ENCODE measurements at places on chromosomes 1 and 21.

GRCh38 chr1:77413541-77414335, 131.9 kb downstream of the AK5 start:
- DNase-seq: no peak

DNA sequence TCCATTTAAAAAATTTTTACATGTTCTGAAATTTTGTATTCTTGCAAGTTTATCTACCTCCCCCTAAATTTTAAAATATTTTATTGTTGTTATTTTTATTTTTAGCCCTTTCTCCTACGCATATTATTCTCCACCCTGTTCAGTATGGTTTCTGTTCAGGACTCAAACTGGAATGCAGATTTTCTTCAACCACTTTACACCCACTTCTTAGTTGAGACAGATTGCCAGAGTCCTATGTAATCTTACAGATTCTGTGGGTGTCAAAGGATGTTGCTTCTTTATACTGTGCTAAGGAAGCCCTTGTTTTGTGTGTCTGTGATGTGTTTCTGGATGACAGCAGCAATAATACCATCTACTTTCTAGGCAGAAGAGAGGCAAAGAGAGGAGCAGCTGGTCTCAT, 20.7 kb upstream of the PPP1R8 start:
- DNase-seq: no peak

DNA sequence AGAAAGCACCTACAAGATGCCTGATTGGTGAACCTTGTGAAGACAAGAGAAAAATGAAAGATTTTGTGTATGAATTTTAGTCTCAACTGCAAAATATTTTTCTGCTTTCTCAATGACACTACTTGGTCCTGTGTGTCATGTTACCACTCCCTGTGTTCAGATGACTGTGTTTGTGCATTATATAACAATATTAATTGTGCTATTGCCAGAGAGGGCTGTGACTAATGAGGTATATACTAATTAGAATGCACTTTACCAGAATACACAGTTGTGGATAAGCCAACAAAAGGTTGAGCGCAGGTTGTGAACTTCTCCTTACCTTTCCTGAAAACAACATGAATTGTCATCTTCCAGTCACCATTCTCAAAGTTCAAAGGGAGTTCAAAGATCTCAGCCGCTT, 17.3 kb upstream of the FMO2 start:
- DNase-seq: no peak

DNA sequence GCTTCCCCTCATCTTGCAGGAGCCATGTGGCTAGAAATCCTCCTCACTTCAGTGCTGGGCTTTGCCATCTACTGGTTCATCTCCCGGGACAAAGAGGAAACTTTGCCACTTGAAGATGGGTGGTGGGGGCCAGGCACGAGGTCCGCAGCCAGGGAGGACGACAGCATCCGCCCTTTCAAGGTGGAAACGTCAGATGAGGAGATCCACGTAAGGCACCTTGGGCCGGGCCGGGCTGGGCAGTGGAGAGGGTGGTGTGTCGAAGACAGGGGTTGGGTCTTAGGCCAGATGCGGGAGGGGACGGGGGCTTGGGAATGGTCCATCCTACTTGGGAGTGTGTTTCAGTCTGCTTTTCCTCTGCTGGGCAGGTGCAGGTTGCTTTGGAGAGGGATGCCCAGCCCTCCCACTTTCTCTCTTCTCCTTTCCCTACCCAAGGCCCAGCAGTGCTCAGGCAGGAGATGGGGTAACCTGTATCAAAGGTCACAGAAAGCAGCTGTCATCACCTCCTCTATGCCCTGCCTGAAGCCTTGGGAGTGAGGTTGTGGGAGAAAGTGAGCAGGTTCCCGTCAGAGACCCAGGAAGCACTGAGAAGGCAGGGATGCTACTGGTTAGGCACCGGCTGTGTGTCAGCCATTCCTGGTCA, 18.9 kb downstream of the EPHX1 start:
- no peak for DNase-seq

DNA sequence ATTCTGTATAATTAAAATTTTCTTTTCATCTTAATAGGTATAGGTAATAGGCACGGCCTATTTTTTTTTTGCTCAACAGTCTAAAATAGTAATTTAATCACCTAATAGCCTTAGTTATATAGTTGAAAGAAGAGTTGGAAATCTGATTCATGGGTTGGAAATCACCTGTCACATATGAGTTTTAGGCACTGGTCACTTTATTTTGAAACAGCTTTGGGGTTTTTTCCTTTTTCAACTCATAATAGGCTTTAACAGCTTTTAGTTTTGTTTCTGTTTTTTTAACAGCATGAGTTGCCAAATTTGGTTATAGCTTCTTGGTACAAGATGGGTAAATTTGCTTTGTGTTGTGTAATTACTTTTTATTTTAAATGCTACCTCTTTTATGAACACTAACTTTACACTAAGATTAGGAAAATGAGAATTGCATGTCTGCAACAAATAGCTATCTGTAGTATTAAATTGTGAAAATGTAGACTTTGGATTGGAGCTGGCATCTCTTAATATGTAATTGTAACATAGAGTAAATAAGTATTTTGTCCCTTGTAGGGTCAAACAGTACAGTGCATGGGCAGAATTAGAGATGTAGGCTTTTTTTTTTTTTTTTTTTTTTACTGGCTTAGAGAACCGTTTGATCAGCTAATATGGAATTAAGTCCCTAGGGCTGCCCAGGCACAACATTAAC, 109.8 kb downstream of the OSBPL9 start:
- no peak for DNase-seq

GRCh38 chr1:234602334-234603220, 7.4 kb downstream of the IRF2BP2 start:
- no peak for DNase-seq

DNA sequence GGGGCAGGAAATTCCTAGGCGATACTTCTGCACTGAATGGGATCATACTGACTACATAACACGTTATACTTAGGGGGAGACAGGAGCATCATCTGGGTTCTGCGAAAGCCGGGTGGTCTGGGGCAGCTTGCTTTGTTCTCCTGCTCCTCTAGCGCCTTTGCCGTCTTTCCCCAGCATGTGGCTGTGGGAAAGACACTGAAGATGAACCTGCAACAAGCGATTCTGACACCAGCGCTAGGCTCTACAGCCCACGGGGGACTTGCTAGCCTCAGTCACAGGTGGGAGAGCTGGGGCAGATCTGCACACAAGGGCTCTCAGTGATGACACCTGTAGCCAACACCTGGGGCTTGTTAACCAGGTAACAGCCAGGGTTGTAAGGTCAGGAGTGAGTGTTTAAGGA, 51.8 kb downstream of the CD46 start:
- DNase-seq: no peak

DNA sequence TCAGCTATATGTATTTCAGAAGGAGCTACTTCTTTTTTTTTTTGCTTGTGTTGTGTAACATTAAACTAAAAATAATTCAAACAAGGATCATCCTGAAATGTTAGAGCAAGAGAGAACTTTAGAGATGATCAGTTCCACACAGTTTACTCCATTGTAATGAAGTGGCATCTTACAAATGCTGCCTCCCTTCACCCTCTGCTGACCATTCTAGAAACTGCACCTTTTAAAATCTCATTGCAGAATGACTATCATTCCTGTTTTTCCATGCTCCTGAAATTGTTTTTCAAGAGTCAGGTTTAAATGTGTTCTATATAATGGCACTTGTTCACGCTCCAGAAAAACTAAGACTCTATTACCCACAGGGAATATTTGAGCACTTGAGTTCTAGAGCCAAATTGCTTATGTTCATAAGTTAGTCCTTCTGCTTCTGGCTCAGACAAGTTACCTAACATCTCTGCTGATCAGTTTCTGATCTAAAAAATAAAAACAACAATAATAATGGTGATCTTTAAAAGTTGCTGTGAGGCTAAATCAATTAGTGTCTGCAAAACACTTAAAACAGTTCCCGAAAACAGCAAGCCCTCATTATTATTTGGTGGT, 21.5 kb upstream of the SLC44A5 start:
- no peak for DNase-seq

- DNase-seq: no peak
Observed at GRCh38 chr1:155327981-155328380, 7.3 kb downstream of the RUSC1 start.

- DNase-seq: no peak
Observed at GRCh38 chr1:89381618-89382017, 17.8 kb downstream of the GBP6 start.
